ENCODE measurements at places on chromosomes 12 and 14. TPM values are rescaled to one million over a fixed set of nuclear protein-coding genes. Genes with fewer than 3 reads are reported as not detected.

DNA sequence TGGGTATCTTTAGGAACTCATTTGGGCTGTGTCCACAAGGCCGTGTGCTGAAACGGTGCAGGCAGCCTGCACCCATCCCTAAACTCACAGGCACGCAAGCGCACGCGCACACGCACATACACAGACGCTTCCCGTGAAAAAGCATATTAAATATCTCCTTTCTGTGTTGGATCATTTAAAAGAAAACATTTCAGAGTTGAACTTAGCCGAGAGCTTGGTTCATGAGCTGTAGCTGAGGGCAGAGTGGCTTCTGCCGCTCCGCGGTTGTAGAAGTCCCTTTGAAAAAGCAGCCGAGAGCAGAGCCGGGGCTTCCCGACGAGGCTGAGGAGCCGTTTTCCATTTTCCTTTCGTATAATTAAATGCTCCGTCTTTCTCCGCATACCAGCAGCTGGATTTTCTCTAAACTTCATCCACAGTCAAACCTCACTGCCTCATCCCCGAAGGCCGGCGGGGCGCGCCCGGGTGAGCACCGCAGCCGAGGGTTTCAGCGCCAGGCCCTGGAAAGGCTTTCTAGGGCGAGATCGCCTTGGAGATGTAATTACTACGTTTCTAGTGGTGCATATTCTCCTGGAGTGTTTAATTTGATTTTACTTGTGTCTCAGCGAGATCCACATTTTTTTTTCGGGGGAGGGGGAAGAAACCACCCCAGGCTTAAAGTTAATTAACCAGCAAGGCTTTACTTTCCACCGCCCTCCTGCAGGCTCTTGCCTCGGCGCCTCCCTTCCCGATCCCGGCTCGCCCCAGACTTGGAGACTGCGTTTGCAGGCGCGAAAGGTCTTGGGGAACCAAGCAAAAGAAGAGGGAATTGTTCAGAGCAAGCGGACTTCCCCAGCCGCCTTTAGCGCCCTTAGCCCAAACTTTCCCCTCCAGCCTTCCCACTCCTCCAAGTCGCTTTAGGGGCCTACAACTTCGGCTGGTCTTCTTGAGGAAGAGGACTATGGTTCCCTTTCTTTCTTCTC is 3.0 kb upstream of the HOXC13 start:
- H3K4me1 ChIP-seq, result no peaks in the 10 kb centered on the region
- DNase-seq, result no peak
- no peak overlapping the region for H3K27ac ChIP-seq
- H3K36me3 ChIP-seq, result no peaks in the 10 kb centered on the region

The PRB2 gene
- not detected for total RNA-seq

GRCh38 chr12:92912052-92912451 is 17.0 kb downstream of the EEA1 start:
- H3K27ac ChIP-seq, result peak overlapping the region; percentile 83
- no peaks in the 10 kb centered on the region for H3K36me3 ChIP-seq
- peak; percentile 69 for DNase-seq
- H3K4me1 ChIP-seq, result peaks cover 20% of the 10 kb centered on the region
- H3K4me3 ChIP-seq, result no peak overlapping the region
- no peaks in the 10 kb centered on the region for H3K27me3 ChIP-seq

- no peak for DNase-seq
- peaks cover 19% of the 10 kb centered on the region for H3K4me1 ChIP-seq
- H3K27me3 ChIP-seq, result no peaks in the 10 kb centered on the region
- no peak overlapping the region for H3K27ac ChIP-seq
- H3K36me3 ChIP-seq, result no peaks in the 10 kb centered on the region
Observed at GRCh38 chr12:91143206-91143605, 31.9 kb upstream of the LUM start.

The ANKRD33 gene
- not detected for total RNA-seq

- H3K27me3 ChIP-seq, result no peaks in the 10 kb centered on the region
- H3K36me3 ChIP-seq, result no peaks in the 10 kb centered on the region
- DNase-seq, result no peak
- H3K4me1 ChIP-seq, result peaks cover 18% of the 10 kb centered on the region
- no peak overlapping the region for H3K27ac ChIP-seq
Observed at GRCh38 chr14:61636779-61637178, 58.5 kb upstream of the HIF1A start.

- H3K27ac ChIP-seq, result peak within 1 kb of the TSS; percentile 64
- H3K4me3 ChIP-seq, result peak within 1 kb of the TSS; percentile 73
- peaks cover 8% of the 10 kb centered on the region for H3K4me1 ChIP-seq
- H3K36me3 ChIP-seq, result peaks cover 21% of the 10 kb centered on the region
- peak; percentile 93 for DNase-seq
- no peaks in the 10 kb centered on the region for H3K27me3 ChIP-seq
Observed at GRCh38 chr12:56189099-56189917, at the start of gene SMARCC2. SMARCC2 (minus strand) TSS chr12:56189483; CDS start chr12:56189461, 22 bp downstream.

The A2ML1 gene
- not detected for total RNA-seq

The RPL10L gene
- not detected for total RNA-seq

The CD163L1 gene
- 11.4 TPM for total RNA-seq

DNA sequence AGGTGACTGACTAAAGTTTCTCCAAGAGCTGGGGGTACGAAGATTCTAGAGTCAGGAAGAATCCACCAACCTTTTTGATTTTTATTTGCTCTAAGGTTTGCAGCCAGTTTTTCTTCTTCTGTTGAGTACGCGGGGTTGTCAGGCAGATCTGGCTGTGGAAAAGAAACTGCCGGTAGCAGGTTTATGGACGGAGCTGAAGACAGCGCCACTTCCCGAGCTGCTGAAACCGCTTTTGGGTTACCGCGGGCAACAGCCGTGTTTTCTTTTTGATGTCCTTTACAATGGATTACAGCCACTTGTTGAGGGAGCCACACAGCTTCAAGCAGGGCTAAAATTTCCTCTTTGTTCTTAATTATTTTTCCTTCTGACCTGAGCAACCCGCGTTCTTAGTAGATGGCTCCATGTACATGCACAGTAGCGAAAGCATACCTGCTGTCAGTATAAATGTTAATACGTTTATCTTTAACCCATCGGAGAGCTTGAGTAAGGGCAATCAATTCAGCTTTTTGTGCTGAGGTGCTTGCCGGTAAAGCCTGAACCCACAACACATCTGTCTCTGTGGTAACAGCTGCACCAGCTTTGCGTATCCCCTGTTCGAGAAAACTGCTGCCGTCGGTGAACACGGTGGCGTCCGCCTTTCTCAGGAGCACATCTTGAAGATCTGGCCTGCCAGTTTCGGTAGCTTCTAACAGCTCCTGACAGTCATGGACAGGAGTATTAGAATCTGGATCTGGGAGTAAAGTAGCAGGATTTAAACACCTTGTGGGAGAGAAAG is 674.3 kb downstream of the TMEM121 start:
- no peak overlapping the region for H3K27ac ChIP-seq
- H3K36me3 ChIP-seq, result no peaks in the 10 kb centered on the region
- no peaks in the 10 kb centered on the region for H3K4me1 ChIP-seq
- DNase-seq, result no peak
- H3K27me3 ChIP-seq, result peaks cover 20% of the 10 kb centered on the region

DNA sequence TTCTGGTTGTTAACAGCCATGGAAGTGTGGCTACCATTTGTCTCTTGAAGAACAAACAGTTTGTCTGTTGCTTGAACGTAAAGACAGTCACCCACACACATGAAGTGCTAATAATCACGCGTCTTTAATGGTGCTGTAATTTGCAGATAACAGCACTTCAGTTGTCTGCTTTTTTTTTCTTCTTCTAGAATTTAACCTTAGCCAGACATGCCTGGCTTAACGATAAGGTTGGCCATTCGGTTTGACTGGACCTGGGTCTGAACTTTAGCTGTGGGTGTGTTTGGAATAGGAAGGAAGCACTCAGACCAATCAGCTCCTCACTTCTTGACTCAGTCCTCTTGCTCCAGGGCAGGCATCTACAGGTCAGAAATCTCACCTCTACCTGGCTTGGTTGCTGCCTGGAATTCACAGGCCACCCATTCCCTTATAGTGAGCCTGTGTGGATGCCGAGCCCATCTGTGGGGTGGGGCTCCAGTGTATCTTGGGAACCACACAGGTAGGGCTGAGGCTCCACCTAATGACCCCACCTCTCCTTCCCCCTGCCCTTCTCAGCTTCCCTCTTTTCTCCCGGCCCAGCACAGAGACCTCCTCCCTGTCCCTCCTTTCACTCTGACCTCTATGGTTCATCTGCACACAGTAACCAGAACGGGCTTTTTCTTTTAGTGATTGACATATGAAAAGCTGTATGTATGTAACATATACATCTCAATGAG is 246.4 kb upstream of the PWP1 start:
- H3K27ac ChIP-seq, result no peak overlapping the region
- H3K4me3 ChIP-seq, result no peak overlapping the region
- H3K36me3 ChIP-seq, result no peaks in the 10 kb centered on the region
- DNase-seq, result no peak

The DBX2 gene
- total RNA-seq, result not detected

The KCNMB4 gene
- 4.3 TPM for total RNA-seq

- no peak overlapping the region for H3K27ac ChIP-seq
- H3K4me3 ChIP-seq, result no peak overlapping the region
- 0 out of 2 replicates have a peak, but pooled peaks cover 3% of the 10 kb centered on the region for H3K27me3 ChIP-seq
- no peaks in the 10 kb centered on the region for H3K36me3 ChIP-seq
Observed at GRCh38 chr12:43011383-43011926, 421.9 kb upstream of the PRICKLE1 start.

All from SJCRH30 (cell line).